ENCODE measurements at places on chromosomes 7 and 10.

GRCh38 chr10:20313665-20314064 lies 497.4 kb downstream of the PLXDC2 start:
- DNase-seq = no peak

GRCh38 chr7:22858640-22859561 lies 36.3 kb upstream of the TOMM7 start:
- no peak for DNase-seq

DNA sequence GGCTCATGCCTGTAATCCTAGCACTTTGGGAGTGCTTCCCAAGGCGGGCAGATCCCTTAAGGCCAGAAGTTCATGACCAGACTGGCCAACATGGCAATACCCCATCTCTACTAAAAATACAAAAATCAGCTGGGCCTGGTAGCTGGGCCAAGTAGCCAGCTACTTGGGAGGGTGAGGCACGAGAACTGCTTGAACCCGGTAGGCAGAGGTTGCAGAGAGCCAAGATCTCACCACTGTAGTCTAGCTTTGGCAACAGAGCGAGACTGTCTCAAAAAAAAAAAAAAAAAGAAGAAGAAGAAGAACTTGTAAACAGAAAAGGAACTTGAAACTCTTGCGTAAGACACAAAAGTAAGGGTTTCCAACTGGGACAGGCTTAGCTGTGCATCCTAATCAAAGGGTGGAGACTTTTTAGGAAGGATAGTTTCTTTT lies 5.6 kb upstream of the IFIT2 start:
- DNase-seq = no peak

- no peak for DNase-seq
Measured at GRCh38 chr10:70106958-70107791, 25.4 kb downstream of the AIFM2 start.

DNA sequence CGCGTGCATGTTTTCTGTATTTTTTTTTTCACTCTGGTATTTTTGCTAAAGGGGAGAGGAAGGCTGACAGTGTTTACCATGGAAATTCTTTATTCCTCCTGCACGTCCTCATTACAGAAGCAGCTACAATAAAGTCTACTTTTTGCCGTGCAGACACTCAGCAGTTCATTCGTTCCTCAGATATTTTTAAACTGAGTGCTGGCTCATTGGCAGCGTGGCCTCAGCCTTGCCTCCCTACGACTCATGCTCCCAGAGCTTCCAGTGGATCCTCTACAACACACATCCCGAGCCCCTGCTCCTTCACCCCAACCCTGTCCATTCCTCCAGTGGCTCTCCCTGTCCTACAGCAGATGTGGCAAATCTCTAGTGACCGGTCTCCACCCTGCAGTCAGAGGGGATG lies 239.2 kb upstream of the ZMIZ1 start:
- DNase-seq = no peak

- DNase-seq = no peak
Measured at GRCh38 chr7:11194492-11194891, 220.8 kb downstream of the PHF14 start.

DNA sequence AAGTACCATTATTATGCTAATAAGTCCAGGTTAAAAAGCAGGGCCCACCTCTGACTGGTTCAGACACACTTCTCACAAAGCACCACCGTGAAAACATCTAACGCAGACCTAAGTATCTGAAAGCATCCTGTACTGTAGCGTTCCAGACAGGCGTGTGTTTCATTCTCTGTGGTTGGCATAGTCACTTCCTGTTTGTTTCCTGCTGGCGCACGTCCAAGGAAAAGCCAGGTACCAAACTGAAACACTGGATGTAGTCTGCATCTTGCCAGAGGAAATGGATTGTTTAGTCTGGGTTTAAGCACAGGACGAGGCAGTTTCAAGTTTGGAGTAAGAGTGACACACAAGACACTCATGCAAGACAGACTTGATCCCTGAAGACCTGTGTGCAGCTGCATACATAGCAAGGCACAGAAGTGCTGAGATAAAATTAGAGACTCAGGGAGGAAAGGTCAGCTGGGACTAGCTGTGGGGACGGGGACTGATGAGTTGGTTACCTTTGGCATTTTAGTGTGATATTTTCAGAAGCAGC lies 23.3 kb downstream of the BPGM start:
- DNase-seq = peak; percentile 93

GRCh38 chr7:66138994-66139752 lies 24.5 kb downstream of the CRCP start:
- DNase-seq = no peak

- DNase-seq = no peak
Measured at GRCh38 chr10:43251419-43252165, 15.3 kb downstream of the RASGEF1A start.
